ENCODE measurements at places on chromosomes 5 and 9.

- no peak for DNase-seq
Measured at GRCh38 chr9:136058801-136059302, 36.2 kb downstream of the NACC2 start.

DNA sequence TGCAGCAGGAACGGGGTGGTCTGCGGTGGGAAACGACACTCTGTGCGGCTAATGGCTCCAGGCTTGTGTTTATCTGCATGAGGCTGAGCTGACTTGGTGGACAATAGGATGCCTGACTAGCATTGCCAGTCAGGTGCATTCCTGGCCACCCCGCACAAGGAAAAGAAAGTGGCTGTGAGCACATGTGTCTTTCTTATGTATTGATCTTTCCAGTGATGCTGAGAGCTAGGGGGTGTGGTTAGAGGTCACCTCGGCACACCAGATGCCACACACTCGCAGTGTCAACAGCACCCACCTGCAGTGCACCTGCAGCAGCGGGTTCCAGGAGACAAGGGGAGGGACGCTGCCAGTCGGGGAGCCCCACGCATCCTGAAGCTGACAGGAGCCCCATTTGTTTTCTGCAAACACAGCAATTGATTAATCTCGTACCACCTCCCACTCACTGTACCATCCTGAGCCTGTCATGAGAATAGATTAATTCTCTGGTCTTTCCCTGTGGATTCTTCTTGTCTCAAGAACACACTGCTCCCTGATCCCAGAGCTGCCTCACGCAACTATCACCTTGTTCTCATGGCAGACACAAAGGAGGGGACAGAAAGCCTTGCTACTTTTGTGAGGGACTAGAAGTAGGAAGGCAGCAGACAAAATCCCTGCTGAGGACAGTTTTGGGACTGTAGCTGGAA lies 251.7 kb upstream of the WWC1 start:
- no peak for DNase-seq

- DNase-seq = no peak
Measured at GRCh38 chr5:72093217-72093616, 14.1 kb upstream of the MAP1B start.

- no peak for DNase-seq
Measured at GRCh38 chr5:107997338-107997980, 326.7 kb upstream of the EFNA5 start.

DNA sequence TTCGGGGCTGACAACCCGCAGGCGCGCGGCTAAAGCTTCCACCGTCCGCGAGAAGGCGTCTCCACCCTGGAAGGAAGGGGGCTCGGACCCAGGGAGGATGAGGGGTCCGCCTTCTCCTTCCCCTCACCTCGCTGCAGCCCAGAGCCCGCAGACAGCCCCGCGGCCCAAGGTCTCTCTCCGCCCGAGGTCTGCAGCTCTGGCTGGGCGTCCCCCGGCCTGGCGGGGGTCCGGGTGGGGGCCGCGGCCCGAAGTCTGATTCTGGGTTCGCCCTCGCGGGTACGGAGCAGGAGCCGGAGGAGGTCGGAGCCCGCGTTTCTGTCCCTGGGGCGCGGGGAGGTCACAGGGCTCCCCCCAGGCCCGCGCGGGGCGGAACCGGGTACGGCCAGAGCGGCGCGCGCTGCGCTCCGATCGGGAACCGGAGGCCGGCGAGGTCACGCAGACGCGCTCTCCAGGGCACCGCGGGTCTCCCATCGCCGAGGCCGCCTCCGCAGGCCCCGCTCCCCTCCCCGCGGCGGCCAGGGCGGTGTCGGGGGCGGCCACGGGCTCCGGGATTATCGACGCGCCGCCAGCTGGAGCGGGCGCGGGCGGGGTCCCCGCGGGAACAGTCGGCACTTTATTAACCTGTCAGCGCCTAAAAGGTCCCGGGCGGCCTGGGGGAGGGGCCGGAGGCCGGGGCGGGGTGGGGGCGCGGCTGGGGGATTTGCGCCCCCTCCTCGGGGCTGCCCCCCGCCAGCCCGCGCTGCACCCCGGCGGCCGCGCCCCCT lies 11.6 kb downstream of the LHX3 start:
- no peak for DNase-seq

- no peak for DNase-seq
Measured at GRCh38 chr5:9251379-9251980, 294.4 kb downstream of the SEMA5A start.

GRCh38 chr5:96187309-96188027 lies 225.8 kb upstream of the ELL2 start:
- DNase-seq = no peak

DNA sequence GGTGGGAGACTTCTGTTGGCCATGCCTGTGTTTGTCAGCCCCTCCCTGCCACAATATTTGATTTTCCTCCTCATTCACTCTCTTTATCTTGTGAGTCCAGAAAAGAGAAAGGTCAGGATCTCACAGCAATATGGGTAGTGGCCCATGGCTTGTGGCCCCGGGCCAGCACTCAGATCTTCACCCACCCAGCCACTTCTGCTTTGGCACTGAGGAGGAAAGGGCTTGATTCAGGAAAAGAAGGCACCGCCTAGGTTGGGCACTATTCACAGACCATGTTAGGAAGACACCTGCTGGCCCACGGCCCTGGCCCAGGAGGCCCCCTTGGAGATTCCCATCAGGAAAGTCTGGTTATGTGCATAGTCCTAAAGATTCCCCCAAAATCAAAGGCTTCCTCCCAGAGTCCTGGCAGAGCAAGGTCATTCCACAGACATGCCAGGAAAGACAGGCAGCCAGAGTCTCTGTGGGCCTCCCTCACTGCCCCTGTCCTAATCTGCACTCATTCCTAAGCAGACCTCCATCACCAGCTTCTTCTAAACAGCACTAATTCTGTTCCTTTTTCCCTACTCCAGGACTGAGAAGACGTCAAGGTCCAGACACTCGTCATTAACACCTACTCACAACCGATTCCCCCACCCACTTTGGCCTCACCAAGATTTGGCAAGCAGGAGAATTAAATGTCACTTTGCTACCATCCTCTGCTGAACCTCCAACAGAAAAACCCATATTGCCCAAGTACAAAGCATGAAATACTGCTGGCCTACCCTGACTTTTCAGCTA lies 179.3 kb downstream of the DEPDC1B start:
- DNase-seq = no peak
